ENCODE measurements at places on chromosomes 1 and 21. TPM values are rescaled to one million over a fixed set of nuclear protein-coding genes. Genes with fewer than 3 reads are reported as not detected.

DNA sequence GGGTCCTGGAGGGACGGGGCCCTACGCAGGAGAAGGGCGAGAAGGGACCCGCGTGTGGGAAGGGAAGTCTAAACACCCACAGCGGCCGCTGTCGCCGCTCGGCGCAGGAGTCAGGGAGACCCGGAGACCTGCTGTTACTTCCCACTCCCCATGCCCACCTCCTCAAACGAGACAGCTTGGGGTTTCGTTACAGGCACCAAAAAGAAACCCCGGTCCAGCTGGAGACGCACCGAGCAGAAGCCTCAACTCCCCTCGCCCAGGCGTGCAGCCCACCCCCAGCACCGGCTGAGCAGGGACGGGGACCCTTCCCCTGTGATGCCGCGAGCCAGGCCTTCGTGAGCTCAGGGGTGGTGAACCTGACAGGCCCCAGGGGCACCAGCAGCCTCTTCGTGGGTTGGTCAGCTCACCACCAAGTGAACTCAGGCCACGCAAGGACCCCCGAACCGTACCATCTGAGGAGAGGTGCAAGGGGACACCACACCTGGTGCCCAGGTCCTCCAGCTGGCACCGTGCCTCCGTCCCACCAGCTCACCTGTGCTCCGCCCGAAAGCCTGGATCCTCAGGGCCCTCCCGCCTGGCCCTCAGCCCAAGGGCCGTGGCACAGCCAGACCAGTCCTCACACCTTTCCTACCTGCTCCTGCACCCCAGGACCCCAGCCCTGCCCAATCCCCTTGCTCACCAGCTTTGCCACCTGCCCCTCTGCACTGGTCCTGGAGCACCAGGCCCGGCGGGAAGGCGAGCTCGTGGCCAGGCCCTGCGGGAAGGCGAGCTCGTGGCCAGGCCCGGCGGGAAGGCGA, 5.0 kb downstream of the SDF4 start:
- no peaks in the 10 kb centered on the region for H3K27me3 ChIP-seq
- H3K4me1 ChIP-seq, result peaks cover 6% of the 10 kb centered on the region
- H3K27ac ChIP-seq, result no peak overlapping the region

- H3K4me3 ChIP-seq, result no peak overlapping the region
- no peaks in the 10 kb centered on the region for H3K4me1 ChIP-seq
- H3K36me3 ChIP-seq, result no peaks in the 10 kb centered on the region
- H3K27ac ChIP-seq, result no peak overlapping the region
These were observed 41.6 kb upstream of the PDE9A start for GRCh38 chr21:42611852-42612251.

DNA sequence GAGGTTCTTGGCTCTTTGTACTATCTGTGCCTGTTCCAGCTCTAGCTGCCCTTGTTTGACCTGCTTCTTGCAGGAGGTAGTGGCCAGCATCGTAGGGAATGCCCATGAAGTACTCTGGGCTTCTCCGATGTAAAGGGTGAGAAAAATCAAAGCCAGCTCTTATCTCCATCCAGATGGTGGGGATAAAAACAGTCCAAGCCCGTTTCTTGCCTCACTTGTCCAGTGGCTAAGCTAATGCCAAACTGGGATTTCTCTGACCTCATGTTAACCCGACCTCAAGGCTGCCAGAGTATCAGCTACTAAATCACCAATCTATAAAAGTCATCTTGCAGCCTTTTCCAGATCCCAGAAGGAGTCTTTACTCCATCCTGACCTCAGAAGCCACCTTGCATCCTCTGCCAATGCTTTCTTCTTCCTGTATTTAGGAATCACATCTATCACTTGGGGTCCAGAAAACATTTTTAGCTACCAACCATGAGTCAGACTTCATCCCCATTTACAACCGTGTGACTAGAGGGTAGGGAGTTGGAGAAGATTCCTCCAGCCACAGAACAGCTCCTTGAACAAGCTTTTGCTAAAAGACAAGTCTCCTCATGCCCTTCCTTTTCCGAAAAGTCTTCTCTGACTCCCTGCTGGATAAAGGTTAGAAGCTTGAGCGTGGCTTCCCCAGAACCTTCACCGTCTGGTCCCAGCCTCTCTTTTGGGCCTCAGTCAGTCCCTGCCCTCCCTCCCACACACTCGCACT, 35.9 kb downstream of the KCNC4 start:
- no peak overlapping the region for H3K4me3 ChIP-seq
- H3K4me1 ChIP-seq, result peaks cover 5% of the 10 kb centered on the region
- no peaks in the 10 kb centered on the region for H3K27me3 ChIP-seq
- H3K27ac ChIP-seq, result no peak overlapping the region

GRCh38 chr1:17648457-17649145, 106.5 kb upstream of the ACTL8 start:
- no peaks in the 10 kb centered on the region for H3K27me3 ChIP-seq
- H3K36me3 ChIP-seq, result no peaks in the 10 kb centered on the region
- no peak for DNase-seq
- H3K27ac ChIP-seq, result no peak overlapping the region

GRCh38 chr1:240526312-240526711, 85.6 kb downstream of the GREM2 start:
- no peak for DNase-seq
- no peaks in the 10 kb centered on the region for H3K36me3 ChIP-seq
- no peaks in the 10 kb centered on the region for H3K4me1 ChIP-seq
- H3K4me3 ChIP-seq, result no peak overlapping the region

GRCh38 chr1:202754293-202754692, 44.0 kb upstream of the SYT2 start:
- no peak for DNase-seq
- H3K27ac ChIP-seq, result no peak overlapping the region
- H3K27me3 ChIP-seq, result no peaks in the 10 kb centered on the region
- no peak overlapping the region for H3K4me3 ChIP-seq
- no peaks in the 10 kb centered on the region for H3K4me1 ChIP-seq
- peaks cover 23% of the 10 kb centered on the region for H3K36me3 ChIP-seq

DNA sequence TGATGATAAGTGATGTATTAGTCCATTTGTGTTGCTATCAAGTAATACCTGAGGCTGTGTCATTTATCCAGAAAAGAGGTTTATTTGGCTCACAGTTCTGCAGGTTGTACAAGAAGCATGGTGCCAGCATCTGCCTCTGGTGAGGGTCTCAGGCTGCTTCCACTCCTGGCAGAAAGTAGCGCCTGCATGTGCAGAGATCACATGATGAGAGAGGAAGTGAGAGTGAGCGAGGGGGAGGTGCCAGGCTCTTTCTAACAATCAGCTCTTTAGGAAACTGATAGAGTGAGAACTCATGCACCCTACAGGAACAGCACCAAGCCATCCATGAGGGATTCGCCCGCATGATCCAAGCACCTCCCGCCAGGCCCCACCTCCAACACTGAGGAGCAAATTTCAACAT, 2.2 kb upstream of the FHAD1 start:
- H3K4me3 ChIP-seq, result no peak overlapping the region
- peaks cover 3% of the 10 kb centered on the region for H3K4me1 ChIP-seq
- H3K27ac ChIP-seq, result no peak overlapping the region

LHX8 gene
- total RNA-seq, result not detected

FAM151A gene
- not detected for total RNA-seq

TMOD4 gene
- 1.4 TPM for total RNA-seq

SH2D1B gene
- not detected for total RNA-seq
